Keratinocyte (primary cell): ENCODE measurements at places on chromosomes 7 and 10. TPM values are rescaled to one million over a fixed set of nuclear protein-coding genes. Genes with fewer than 3 reads are reported as not detected.

GRCh38 chr10:85858776-85859515 is 507.6 kb downstream of the GRID1 start:
- DNase-seq = no peak

DNA sequence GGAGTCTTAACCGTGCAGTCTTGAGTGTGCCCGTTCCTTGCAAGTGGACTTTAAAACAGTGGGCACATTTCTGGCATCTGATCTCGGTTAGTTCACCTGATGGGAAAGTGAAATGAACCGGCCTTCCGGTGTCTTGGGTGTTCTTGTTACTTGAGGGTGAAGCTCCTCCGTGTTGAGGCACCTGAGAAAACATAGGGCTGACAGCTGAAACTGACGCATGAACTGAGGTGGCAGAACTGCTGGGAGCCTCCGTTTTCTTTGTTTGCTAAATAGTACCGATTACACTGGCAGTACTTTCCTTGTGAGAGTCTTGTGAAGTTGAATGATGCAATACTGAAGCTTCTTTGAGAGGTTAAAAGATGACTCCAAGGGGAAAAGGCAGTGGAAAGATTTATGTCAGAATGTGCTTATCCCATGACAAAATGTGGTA is 62.8 kb upstream of the SAMD8 start:
- no peak for DNase-seq

- no peak for DNase-seq
Measured at GRCh38 chr7:36010656-36011587, 142.1 kb upstream of the EEPD1 start.

DNA sequence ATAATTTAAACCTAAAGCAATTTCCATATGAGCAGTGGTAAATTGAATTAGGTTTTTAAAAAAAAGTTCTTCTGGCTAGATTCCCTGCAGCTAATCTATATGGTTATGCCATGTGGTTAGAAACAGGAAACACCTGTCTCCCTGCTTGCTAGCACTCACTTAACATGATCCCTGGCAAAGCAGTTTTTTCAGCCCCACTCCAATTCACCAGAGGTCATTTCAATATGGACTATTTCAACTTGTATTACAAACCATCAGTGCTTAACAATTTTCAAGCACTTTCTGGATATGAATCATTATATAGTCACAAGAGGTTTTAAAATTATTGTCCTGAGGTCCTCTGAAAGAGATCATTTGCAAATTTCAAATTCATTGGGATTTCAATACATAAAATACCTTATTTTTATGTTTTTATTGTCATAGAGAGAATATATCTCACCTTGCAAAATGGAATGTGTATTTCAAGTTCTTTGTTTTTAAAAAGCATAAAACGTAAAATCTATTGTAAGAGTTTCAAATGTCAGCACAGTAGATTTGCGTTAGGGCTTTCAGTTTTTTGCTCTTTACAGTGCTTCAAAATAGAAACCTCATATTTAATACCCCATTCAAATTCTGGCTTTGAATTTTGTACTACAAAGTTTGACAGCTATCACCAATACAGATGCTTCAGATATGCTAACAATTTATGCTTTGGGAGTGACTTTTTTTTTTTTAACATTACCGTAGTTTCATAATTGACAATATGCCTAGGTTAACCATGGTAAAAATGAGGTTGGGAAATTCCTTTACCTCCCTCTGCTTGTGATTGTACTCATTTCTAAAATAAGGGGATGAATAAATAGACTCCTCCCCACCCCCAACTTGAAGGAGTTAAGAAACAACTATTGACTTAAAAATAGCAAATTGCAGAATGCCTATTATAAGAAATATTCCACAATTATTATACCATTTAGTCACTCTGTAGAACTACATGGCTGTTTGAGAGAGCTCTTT is 117.5 kb upstream of the HGF start:
- no peak for DNase-seq

DNA sequence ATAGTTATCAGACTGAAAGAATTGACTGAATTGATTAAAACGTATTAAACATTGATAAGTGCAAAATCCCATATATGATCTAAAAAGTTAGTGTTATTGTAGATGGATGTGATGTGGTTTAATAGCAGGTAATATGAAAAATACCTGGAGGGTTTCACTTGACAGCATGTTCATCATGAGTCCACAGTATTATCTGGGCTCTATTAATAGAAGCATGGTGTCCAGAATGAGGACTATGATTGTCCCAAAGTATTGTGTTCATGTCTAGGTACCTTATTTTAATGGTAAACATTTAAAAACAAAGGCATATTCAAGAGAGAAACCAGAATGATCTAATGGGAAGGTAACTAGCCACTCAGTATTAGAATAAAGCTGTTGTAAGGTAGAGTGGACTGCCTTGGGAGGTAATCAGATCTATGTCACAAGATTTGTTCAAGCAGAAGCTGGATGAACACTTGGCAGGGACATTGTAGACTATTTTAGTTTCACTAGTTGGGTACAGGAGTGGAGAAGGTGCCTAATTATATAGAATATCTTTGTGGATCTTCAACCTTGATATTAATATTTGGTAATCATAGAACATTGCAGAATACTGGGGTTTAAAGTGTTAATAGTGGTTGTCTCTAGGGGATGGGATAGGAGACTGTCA is 43.5 kb downstream of the MCU start:
- DNase-seq = no peak

Gene STAMBPL1
- 3.1 to 9.0 TPM (median 5.4 TPM) in 3 replicates for polyA plus RNA-seq

- no peak for DNase-seq
Measured at GRCh38 chr10:32279795-32280194, 67.2 kb downstream of the EPC1 start.

Gene CALN1
- not detected in 3 replicates for polyA plus RNA-seq

DNA sequence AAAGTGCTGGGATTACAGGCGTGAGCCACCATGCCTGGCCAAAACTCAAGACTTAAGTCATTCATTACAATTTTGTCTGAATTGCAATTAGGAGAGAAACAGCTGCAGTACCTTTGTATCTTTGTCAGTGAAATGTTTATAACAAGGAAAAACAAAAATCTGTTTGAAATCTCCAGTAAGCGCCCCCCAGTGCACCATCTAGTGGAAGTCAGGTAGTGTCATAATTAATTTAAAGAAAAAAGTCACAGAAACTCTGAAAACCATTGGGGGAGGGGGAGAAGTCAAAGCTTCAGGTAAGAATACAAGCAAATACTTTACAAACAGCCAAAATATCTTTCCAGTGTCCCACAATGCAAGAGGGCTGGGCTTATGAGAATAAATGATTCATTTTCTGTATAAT is 2.8 kb downstream of the MPP7 start:
- peak; percentile 4 for DNase-seq

- no peak for DNase-seq
Measured at GRCh38 chr7:120229084-120229483, 43.9 kb upstream of the KCND2 start.

DNA sequence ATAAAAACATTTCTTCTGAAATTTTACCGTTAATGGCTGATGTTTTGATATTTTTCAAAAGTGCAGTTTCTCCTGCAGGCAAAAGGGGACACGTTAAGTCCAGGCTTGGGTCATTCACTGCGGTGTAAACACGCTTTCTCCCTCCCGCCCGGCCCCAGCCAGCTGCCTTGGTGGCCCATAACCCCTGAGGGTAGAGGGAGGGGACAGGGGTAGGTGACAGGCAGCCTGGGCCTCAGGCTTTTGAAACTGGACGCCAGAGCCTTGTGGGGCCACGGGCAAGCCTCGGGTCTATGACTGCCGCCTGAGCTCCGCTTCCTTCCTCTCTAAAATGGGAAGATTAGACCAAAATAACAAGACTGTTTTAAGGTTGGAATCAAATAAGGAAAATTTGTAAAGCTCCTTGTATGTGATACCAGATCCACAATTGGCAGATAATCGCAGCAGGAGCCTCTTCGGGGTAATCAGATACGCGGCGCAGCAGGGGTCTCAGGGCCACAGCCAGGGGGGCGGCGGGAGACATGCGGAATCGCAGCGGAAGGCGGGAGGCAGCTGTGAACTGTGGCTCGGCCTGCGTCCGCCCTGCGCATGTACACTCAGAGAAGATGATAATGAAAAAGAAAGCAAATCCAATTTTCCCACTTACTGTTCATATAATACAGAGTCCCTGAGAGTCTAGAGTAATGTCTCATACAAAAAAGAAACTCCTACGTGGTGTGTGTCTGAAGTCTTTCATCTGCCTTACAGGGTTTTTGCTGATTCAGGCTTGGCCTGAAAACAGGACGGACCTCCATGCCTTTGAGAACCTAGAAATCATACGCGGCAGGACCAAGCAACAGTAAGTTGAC is 138.3 kb downstream of the EGFR start:
- no peak for DNase-seq

DNA sequence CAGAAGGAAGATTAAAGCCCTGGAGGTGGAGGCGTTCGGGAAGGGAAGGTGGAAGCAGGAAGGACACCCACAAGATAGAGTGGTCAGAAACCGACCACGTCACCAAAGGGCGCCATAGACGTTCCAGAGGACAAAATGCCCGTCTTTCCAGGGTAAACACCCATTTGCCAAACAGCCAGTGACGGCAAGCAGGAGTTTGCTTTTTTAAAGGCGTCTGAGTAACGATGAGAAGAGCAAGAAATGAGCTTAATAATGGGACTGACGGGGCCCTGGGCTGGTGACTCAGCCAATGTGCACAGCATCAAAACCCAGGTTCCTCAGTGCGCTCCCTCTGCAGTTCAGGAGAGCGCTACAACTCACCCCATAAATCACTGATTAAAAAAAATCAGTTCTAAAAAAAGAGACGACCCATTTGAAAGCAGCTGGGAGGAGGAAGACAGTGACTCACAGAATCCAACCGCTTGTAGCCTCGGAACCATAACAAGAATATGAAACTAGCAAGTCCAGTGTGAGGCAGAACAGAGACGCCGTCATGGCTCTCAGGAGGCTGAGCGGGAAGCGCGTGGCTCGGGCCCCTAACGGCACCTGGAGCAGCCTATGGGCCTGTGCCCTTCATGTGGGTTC is 5.9 kb downstream of the DIP2C start:
- DNase-seq = peak; percentile 58

GRCh38 chr7:77330169-77330882 is 85.8 kb downstream of the GSAP start:
- DNase-seq = no peak

DNA sequence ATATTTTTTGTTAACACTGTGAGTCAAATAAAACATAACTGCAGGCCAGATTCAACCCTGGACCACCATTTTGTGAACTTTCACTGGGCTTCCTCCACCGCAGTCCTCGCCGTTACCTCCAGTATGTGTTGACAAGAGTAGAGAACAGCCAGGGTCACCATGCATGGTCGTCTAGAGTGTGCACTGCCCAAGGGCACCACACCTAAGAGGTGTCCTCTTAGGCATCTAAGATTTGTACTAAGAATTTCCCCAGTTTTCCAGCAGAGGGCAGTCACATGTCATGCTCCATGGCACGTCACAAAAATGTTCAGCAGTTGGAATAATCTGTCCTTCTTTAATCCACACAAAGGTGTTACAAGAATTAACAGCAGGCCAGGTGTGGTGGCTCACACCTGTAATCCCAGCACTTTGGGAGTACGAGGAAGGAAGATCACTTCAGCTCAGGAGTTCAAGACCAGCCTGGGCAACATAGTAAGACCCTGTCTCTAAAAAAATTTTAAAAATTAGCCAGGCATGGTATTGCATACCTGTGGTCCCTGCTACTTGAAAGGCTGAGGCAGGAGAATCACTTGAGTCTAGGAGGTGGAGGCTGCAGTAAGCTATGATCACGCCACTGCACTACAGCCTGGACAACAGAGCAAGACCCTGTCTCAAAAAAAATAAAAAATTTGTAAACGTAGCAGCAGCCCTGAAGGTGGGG is 71.2 kb upstream of the FOXK1 start:
- DNase-seq = no peak

GRCh38 chr7:29806995-29807841 is 910 bp downstream of the WIPF3 start:
- no peak for DNase-seq

- no peak for DNase-seq
Measured at GRCh38 chr10:11975795-11976194, 66.8 kb downstream of the UPF2 start.

Gene IQUB
- polyA plus RNA-seq = 0.04 to 0.09 TPM (median 0.05 TPM) in 3 replicates

Gene GNGT1
- not detected in 3 replicates for polyA plus RNA-seq
